ENCODE measurements at places on chromosomes 3 and 15.

DNA sequence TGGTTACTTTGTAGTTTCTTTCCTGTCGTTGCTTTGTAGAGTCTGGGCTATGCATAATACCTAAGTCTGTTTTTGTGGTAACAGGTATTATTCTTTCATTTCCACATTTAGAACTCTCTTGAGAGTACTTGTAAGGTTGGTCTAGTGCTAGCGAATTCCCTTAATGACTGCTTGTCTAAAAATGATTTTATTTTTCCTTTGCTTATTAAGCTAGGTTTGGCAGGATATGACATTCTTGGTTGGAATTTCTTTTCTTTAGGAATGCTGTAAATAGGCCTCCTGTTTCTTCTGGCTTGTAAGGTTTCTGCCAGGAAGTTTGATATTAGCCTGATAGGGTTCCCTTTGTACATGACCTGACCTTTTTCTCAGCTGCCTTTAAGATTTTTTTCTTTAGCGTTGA is 70.1 kb upstream of the SGO1 start:
- no peak for DNase-seq

- DNase-seq: no peak
These were observed 284.8 kb downstream of the OTOL1 start for GRCh38 chr3:161781381-161781780.

- no peak for DNase-seq
These were observed 715.3 kb downstream of the NR2F2 start for GRCh38 chr15:97045666-97046421.

DNA sequence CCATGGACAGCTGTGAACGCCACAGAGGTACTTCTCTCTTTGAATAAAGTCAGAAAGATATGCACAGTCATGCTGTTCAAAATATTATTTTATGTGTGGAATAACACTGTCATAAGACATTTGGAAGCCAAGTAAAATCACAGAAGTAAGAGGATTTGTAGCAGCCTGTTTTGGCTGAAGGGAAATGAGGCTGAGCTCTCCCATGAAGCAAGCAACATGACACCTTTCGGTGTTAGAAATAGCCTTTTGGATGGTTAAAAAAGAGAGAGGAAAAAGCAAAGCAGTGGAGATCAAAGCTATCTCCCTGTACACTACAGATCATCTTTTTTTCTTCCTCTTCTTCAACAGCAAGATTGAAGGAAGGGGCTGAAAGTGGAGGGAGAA is 755.3 kb downstream of the ROBO1 start:
- no peak for DNase-seq

DNA sequence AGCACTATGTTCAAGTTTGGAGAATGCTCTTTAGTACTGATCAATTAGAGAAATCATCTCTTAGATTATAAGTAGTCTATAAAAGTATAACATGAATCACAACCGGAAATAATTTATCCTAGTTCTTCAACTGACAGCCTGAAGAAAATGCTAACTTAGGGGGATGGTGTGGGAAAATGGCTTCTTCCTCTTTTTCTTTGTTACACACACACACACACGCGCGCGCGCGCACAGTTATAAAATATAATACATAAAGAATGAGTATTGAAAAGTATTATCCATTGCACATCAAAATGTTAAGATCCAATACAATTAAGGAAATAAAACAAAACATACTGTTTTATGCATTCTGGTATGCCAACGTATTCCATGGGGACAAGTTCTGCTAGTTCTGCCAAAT is 11.2 kb upstream of the GTF2A2 start:
- no peak for DNase-seq

GRCh38 chr3:87267953-87268645 is 8.3 kb downstream of the POU1F1 start:
- no peak for DNase-seq

DNA sequence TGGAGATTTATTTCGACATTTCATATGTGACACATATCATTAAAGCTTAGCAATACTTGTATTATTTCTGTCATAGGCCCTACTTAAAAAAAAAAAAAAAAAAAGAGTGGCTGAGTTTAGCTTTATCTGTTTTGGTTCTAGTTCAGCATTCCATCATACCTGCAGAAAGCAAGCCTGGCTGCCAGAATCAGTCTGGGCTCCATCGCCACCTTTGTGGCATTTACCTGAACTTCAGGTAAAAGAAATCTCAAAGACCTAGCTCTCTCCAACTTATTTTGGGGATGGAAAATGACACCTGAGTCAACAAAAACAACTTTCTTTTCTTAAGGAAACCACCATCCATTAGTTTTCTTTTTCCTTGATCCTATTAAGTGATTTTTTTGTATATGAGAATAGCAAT is 82.1 kb downstream of the NEK10 start:
- DNase-seq: no peak

GRCh38 chr3:168688267-168688666 is 592.5 kb upstream of the GOLIM4 start:
- DNase-seq: no peak

DNA sequence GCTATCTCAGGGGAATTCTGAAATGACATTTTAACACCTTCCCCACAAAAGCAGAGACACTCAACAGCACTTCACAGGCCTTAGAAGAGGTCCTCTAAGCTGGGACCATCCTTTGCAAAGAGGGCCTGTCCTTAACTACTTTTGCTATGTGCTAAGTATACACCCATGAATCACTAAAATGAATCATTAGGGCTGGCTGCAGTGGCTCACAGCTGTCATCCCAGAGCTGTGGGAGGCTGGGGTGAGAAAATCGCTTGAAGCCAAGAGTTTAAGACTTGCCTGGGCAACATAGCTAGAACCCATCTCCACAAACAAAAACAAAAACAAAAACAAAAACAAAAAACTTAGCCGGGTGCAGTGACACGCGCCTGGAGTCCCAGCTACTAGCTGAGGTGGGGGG is 53.9 kb upstream of the MELTF start:
- no peak for DNase-seq

DNA sequence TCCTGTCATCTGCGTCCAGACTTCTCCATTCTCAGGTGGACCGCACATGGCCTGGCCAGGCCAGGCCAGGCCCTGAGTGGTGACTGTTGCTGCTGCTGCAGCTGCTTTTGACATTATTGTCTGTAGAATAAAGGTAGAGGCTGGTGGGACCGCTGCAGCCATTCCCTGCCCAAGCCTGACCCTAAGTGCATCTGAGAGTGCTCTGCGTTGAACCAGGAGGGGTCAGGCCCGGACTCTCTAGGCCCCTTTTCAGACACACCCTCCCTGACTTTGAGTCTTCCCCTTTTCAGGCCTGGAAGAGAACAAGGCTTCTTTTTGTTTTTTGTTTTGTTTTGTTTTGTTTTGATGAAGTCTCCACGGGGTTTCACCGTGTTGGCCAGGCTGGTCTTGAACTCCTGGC is 54.6 kb upstream of the FLNB start:
- DNase-seq: no peak

GRCh38 chr15:74642348-74642733 is 26.7 kb downstream of the CLK3 start:
- DNase-seq: no peak

- DNase-seq: no peak
These were observed 44.3 kb upstream of the MRPS22 start for GRCh38 chr3:139299261-139300132.

DNA sequence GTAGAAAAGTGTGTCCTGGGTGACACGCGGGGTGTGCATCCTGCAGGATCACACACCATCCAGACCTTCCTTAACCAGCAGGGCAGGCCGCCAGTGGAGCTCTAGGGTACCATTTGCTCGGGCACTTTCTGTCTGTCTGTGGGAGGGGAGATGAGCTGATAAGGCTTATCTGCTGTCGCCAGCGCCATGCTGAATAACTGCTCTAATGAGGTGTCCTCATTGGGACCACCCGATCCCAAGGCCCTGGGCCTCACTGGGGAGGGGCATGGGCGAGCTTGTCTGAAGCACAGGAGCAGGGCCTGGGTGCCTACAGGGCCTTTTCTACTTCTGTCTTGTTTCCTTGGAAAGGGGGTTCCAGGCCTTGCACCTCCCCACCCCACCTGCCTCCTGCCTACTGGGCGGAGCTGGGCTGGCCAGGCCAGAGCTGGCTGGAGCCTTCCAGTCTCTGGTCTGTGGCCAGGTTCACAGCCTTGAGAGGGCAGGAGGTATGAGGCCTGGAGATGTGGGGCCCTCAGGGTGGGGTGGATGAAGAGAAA is 2.5 kb upstream of the GATA2 start:
- no peak for DNase-seq

- no peak for DNase-seq
These were observed 318.1 kb downstream of the FOXP1 start for GRCh38 chr3:71265365-71265915.

DNA sequence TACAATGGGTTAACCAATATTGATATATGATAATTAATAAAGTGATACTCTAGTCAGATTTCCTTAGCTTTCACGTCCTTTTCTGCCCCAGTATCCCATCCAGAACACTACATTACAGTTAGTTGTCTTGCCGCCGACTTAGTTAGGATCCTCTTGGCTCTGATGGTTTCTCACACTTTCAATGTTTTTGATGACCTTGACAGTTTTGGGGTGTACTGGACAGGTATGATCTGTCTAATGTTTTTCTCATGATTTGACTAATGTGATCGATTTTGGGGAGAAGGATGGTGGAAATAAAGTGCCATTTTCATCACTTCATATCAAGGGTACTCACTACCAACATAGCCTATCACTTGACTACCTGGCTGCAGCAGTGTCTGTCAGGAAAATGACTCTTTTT is 245.0 kb upstream of the TMC3 start:
- no peak for DNase-seq

- no peak for DNase-seq
These were observed 43.0 kb downstream of the RAD54L2 start for GRCh38 chr3:51581524-51581923.

- DNase-seq: no peak
These were observed 201.8 kb downstream of the CNTN6 start for GRCh38 chr3:1294586-1294985.

- no peak for DNase-seq
These were observed 42.1 kb upstream of the NOX5 start for GRCh38 chr15:68972201-68973065.

DNA sequence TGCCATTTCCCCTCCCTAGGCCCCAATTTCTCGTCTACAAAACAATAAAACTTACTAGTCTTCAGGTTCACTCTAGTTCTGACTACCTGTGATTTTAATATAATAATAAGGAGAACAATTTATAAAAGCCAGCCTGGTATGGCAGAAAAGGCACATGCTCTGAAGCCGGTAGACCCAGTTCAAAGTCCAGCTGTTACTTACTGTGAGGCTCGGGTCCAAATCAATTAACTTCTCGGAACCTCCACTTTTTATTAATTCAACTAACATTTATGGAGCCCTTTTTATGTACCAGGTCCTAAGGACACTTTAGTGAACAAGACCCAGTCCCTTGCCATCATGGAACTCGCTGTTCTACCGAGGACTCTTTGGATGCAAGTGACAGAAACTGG is 53.8 kb upstream of the SMAD3 start:
- DNase-seq: no peak

DNA sequence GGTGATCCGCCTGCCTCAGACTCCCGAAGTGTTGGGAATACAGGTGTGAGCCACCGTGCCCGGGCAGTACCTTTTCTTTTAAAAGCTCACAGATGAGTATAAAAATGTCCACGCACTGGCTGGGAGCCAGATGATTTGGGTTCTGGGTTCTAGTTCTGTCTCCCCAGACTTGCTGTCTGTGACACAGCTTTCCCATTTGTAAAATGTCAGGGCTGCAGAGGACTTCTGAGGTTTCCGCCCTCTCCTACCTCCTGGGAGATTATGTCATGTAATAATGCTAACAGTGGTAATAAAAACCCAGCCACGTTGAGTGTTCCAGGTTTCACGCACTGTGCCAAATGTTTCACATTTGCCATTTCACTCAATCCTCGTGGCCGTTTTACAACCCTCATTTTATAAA is 1.3 kb upstream of the PPP4R2 start:
- DNase-seq: no peak

GRCh38 chr3:158213461-158213860 is 103.6 kb downstream of the RSRC1 start:
- no peak for DNase-seq

GRCh38 chr3:127720985-127721935 is 48.5 kb downstream of the ABTB1 start:
- no peak for DNase-seq

DNA sequence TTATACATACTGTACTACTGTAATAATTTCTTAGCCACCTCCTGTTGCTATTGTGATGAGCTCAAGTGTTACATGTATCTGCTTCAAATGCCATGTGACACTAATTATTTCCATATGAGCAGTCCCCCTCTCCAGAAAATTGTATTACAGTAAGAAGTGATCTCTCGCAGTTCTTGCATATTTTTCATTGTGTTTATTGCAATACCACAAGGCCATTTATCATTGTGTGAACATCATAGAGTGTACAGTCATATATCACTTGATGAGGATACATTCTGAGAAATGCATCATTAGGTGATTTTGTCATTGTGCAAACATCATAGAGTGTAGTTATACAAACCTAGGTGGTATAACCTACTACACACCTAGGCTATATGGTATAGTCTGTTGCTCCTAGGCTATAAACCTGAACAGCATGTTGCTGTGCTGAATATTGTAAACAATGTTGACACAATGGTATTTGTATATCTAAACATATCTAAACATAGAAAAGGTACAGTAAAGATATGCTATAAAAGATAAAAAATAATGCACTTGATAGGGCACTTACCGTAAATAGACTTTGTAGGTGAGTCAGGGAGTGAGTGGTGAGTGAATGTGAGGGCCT is 189.6 kb upstream of the MLF1 start:
- no peak for DNase-seq

DNA sequence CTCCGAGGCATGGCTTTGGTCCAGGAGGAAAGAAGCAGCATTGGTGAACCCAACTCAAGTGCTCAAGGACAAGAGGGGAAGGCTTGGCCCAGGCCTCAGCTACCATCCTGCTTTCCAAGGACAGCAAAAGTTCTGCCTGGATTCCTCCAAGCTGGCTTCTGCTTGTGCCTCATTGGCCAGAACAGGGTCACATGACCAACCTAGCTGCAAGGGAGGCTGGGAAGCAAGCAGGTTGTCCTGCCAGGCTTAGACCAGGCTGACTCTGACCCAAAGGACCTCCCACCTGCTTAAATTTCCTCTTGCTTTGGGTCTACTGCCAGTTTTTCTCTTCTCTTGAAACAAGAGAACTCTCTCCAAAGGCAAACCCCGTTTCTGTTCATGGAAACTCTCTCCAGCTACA is 70.7 kb downstream of the RPN1 start:
- no peak for DNase-seq

DNA sequence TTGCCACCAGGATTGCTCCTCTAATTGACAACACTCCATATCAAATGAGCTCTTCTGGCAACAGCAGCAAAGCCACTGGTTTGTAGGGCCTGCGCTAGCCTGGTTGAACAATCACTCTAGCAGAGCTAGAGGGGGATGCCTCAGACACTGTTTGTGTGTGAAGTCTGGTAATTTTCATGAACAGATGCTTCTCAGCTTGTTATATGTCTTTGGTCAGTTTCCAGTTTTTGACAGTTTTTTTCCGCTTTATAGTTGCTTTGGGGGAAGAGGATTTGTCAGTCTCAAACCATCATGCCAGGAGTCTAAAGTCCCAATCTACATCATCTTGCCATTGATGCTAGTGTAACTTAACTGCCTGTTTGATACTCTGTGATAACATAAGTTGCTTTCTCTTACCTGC is 136.0 kb downstream of the HCN4 start:
- DNase-seq: no peak

GRCh38 chr3:195829897-195830254 is 18.1 kb upstream of the MUC4 start:
- DNase-seq: no peak

GRCh38 chr3:156658732-156659090 is 15.7 kb upstream of the TIPARP start:
- DNase-seq: no peak

GRCh38 chr3:163218336-163218735 is 1721.7 kb downstream of the OTOL1 start:
- DNase-seq: no peak

- DNase-seq: no peak
These were observed 558.7 kb upstream of the KCNMB2 start for GRCh38 chr3:177977381-177978158.

Measured in stimulated activated CD8-positive, alpha-beta memory T cell treated with anti-CD3 and anti-CD28 coated beads, Interleukin-7, amount 100 ng/mL, for 1 hour (primary cell).